Amygdala (tissue), 56 donors: ENCODE measurements at places on chromosomes 4 and X.

GRCh38 chr4:9704551-9705332 is 76.7 kb upstream of the DRD5 start:
- no peak for DNase-seq

GRCh38 chr4:182556580-182556979 is 313.4 kb downstream of the TENM3 start:
- DNase-seq = no peak

GRCh38 chr4:4758681-4759080 is 100.8 kb upstream of the MSX1 start:
- no peak for DNase-seq

DNA sequence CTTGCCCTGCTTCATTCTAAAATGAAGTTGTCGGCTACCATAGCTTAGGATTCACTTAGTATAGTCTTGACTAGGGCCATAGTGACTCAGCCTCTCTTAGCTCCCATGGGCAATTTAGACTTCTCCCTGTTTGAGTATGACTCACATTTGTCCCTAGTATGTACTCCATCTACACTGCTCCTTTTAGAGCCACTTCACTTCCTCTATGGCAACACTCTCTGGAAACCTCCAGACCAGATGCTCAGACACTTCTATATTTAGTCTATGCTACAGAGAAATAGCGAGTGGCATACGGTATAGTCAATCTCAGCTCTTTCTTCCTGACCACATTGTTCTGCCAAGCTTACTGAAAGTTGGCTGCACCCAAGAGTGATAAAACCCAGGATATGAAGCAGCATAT is 11.2 kb downstream of the MEPE start:
- no peak for DNase-seq

DNA sequence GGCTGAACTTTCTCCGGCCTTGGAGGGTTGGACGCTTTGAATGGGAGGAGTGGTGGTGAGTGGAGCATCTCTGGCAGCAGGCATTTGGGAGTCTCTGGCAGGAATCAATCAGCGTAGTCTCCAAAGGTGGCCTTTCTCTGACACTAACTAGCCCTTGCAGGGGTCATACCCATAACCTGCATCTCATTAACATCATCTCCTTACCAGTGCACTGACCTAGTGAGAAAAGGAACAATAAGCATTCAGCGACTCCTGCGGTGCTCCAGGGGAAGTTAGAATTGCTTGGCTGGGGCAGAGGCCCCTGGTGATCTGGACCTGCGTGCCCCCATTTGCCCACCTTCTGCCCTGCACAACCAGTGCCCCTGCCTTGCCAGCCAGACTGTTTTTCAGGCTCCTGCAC is 161.9 kb downstream of the PTTG2 start:
- DNase-seq = no peak

- no peak for DNase-seq
Measured at GRCh38 chr4:180727478-180727877, 1515.7 kb upstream of the TENM3 start.

DNA sequence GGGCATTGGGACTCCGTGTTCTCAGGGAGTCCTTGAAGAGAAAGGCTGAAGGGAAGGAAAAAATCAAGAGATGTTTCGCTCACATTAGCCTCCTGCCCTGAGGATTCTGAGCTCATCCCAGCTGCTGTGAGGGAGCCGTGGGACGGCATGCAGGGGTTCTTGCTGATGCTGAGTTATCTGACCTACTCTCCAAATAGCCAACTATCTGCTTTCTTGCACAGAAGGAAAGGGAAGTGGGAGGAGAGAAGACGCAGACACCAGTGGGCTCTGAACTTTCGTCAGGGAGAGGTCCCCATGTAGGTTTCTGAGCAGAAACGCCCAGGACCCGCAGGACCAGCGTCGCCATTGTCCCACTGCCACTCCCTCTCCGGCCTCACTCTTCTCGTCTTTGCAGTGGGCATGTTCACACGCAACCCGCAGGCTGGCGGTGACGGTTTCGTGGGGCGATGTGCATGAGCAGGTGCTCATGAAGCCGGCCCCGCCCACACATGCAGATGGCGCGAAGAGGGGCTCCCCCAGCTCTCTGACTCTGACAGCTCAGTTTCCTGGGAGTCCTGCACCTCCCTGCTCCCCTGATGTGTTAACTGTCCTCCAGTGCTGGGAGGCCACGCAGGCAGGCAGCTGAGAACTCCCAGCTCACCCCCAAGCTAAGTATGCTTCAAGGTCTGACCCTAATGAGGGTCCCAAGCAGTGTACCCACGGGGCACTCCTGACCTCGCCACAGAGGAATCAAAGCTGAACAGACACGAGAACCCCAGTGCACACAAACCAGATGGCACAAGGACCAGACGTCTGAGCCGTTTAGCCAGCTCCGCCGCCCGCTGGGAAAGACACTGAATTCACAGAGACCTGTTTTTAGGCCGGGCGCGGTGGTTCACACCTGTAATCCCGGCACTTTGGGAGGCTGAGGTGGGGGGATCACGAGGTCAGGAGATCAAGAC is 13.6 kb upstream of the ABLIM2 start:
- no peak for DNase-seq

DNA sequence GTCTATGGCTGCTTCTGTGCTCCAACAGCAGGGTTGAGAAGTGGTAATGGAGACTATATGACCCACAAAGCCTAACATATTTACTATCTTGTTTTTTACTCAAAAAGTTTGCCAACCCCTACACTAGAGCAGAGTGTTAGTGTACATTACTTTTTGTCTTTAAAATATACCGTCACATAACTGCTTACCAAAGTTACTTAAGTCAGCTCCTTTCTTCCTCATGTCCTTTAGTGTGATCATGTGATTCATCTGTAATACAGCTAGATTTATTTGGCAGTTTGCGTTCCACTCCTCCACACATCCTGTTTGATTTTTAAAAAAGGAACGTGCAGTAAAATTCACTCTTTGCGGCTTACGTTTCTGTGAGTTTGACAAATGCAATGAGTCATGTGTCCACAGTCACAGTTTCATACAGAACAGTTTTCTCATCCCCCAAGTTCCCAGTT is 162.4 kb upstream of the GPRIN3 start:
- DNase-seq = no peak

DNA sequence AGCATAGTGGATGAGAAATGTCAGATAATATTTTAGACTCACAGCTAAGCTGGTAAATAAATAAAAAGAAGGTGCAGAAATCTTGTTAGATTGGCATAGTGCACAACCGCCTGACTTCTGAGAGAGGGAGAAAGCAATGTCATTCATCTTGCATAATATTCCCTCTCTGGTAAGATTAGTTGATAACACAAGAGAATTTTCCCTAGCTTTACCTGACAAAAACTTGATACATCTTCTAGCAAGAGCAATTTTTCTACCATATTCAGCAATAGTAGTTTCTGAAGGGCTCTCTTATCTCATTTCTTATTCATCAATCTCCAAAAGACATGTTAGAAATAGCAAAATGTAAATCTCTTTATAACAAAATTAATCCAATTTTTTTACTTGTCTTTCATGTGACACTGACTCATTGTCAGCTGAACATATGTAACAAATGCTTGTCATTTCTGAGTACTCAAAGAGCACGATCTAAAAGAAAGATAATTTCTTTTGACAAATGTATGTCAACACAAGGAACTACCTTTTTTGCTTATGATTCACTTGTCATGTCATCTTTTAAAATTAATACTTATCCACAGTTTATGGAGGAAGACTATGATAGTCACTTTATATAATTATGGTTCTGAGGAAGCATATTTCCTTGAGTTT is 240.0 kb downstream of the ARAP2 start:
- DNase-seq = no peak

GRCh38 chr4:66489783-66490452 is 819.6 kb upstream of the EPHA5 start:
- DNase-seq = no peak

DNA sequence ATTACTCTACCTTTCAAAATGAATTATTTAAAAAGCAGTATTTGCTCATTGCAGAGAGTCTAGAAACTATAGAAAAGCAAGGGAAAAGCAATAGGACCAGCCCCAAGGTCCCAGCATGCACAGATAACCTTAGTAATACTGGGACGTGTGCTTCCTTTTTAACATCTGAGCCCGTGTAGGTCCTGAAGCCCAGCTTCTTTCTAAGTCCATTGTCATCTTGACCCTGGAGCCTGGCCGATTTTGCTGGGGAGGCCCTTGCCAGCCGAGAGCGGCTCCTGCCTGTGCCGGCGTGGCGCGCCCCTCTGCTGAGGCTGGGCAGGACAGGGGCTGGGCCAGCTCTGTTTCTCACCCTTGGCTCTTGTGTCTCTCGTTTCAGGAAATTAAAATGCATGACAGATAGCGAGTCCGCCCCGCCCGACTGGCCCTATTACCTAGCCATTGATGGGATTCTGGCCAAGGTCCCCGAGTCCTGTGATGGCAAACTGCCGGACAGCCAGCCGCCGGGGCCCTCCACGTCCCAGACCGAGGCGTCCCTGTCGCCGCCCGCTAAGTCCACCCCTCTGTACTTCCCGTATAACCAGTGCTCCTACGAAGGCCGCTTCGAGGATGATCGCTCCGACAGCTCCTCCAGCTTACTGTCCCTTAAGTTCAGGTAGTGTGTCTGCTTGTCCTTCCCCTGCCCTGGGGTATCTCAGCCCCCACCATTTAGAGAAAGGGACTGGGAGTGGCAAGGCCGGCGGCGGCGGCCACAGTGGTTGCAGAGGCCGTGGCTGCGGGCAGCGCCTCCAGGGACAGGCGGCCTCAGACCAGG is 4.1 kb downstream of the MSANTD1 start:
- DNase-seq = no peak

- no peak for DNase-seq
Measured at GRCh38 chrX:40260146-40260747, 162.5 kb upstream of the BCOR start.

DNA sequence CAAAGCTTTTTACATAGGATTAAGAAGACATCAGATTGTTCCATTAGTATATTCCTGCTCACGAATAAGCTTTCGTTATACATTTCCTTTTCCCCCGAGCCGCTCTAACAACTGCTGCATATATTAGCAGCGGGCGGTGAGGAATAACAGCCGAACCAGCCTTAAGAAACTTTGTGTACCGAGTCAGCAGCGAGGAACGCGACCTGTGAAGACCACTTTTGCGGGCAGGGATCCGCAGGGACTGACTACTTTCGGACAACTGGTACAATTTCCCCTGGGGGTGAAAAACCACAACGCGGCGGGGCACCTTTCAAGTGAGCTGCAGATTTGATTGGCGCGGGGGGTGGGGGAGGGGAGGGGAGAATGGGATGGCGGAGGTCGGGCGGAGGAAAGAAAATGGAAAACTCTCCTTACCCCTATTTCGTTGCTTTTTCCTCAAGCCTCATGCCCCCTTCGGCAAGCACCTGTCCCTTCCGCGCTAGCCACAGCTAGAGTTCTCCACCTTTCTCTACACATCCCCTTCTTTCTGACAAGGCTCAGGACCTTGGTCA is 5.9 kb upstream of the PITX2 start:
- no peak for DNase-seq

- no peak for DNase-seq
Measured at GRCh38 chrX:150085881-150086280, 147.6 kb upstream of the EOLA2 start.

DNA sequence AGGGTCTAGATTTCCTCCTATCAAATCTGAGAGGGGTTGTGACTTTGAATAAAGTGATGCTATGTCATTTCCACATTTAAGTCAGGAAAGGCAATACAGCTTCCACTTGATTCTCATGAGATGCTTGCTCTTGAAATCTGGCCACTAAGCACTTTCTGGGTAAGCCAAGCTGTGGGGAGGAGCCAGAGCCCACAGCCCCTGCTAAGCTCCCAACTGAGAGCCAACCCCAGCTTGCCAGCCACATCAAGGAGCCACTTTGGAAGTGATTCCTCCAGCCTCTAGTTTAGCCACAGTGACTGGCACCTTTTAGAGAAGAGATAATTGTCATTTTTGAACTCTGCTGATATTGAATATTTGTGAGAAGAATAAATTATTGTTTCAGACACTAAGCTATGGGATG is 1441.5 kb upstream of the IGFBP7 start:
- DNase-seq = no peak

DNA sequence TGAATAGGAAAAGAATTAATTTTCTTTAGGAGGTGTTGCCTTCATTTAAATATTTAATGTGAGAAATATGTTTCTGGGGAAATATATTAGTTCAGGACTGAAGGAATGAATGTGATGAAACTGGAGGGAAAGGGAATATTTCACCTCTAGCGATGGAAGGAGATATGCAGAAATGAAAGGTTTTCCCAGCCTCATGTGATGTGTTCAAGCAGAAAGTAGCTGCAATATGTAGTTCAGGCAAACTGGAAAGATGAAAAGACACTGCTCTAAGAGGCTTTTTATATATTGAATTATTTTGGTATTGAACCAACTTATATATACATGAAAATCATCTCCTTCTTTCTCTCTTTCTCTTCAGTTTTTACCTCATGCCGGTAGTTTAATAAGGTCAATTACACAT is 3.4 kb downstream of the GRID2 start:
- DNase-seq = no peak

GRCh38 chrX:123206176-123206575 is 22.1 kb downstream of the GRIA3 start:
- no peak for DNase-seq

DNA sequence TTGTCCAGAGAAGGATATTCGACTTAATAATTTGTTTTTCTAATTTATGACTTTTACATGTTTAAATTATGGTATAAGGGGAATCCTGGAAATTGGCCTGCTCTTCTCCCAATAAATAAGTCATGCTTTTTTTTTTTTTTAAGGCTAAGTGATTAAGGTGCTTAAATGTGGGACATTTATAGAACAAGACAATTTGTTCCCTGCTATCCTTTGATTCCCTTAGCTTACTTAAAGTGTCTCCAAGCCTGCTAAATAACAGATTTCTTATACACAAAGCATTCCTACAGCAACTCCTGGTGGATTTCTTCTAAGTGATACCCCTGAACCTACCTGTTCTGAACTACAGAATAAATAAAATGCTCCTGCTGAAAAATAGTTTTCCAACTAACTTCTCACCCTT is 233.0 kb upstream of the UGT8 start:
- DNase-seq = no peak

- no peak for DNase-seq
Measured at GRCh38 chrX:6446582-6446981, 88.3 kb downstream of the VCX3A start.

- peak; percentile 41 for DNase-seq
Measured at GRCh38 chr4:127782275-127783025, at the start of gene HSPA4L. Gene HSPA4L, plus strand, starts transcription at chr4:127782322. Its CDS starts 229 bp downstream, at chr4:127782551.

GRCh38 chrX:15680401-15680800 is 15.8 kb upstream of the CLTRN start:
- no peak for DNase-seq

- no peak for DNase-seq
Measured at GRCh38 chrX:133249266-133250058, 31.3 kb upstream of the TFDP3 start.

DNA sequence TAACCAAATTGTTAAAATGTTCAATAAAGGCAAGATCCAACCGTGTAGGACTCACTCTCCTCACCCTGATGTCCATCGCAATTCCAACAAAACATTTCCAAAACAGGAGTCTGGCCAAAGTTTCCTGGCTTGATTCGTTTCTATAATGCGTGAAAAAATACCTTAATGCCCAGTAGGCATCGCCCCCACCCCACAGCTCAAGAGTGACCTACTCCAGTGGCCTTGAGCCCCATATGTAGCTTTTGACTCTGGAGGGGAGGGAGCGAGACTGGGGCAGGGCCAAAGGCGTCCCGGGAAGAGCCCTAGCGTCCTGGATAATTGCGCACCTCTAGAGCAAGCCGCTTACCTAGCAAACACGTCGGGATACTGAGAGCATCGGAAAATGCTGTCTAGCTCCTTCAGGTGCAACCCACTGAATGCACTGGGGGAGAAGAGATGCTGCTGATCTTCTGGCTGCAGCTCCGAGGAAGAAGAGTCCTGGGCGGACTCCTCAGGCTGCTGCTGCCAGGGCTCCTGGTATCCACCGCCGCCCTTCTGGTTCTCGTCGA is 55.6 kb upstream of the NKAP start:
- no peak for DNase-seq
